ENCODE measurements at places on chromosomes 2 and 18.

GRCh38 chr2:170139276-170139967 is 38.5 kb upstream of the MYO3B start:
- no peak for DNase-seq

DNA sequence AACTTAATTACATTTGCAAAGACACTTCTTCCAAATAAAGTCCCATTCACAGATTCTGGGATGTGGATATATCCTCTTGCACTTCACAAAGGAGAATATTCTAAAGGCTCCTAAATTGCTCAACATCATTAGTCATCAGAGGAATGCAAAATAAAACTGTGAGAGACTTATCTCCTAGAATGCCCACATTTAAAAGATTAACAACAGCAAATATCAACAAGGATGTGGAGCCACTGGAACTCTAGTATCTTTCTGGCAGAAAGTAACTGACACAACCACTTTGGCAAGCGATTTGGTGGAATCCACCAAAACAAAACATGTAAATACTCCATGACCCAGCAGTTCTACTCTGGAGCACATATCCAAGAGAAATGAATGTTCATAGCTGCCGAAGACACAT is 4.6 kb downstream of the NEU2 start:
- DNase-seq, result peak; percentile 51

GRCh38 chr2:9168821-9169221 is 37.8 kb upstream of the ASAP2 start:
- DNase-seq, result no peak

DNA sequence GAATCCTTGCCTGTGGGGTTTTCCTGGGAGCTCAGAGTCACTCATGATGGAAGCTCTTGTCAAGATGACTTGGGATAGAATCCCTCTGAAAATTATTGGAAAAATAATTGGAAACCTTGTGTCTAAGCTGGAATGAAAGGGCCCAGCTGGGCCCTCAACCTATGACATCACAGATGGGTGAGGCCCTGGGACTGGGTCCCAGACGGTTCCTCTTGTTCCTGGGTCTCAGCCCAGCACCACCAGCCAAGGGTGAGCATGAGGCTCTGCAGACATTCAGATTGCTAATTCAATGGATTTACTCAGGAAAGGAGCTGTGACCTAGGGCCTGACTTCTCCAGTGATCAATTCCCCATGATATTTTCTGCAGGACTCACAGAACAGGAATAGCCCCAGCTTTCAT is 188.3 kb upstream of the MYT1L start:
- DNase-seq, result no peak

GRCh38 chr18:8957731-8958130 is 144.8 kb upstream of the NDUFV2 start:
- DNase-seq, result no peak

DNA sequence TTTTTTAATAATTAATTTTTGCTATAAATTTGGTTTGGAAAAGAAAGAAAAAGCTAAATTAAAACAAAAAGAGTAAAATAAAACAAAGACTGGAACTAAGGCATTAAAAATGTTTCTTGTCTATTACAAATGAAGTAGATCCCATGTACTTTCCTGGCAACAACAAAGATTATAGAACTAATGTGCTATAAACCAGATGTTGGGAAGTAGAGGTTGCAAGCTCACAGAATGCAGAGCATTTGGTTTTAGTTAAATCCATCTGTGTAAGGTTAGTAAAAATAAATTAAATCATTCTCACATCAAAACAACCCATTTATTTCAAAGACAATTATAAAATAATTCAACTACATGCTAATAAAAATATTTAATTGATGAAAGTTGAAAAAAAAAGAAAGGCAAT is 157.2 kb upstream of the ZC3H15 start:
- no peak for DNase-seq

GRCh38 chr2:55153584-55154299 is 78.4 kb downstream of the CLHC1 start:
- DNase-seq, result peak; percentile 87

DNA sequence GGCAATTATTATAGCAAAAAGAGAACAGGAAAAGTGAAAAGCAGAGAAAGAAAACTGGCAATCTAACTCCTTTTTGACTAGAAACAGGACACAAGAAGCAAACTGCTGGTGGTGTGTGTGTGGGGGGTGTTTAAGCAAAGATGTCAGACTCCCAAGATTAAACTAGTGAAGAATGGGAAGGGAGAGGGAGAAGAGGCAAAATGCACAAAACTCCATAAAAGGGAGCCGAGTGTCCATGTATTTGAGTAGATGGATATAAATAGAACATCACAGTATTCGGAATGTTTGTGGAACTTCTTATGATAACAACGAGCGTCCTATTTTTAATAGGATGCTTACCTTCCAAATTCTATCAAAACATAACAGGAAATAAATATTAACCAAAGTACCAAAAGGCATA is 179.8 kb upstream of the TRIB2 start:
- DNase-seq, result no peak

DNA sequence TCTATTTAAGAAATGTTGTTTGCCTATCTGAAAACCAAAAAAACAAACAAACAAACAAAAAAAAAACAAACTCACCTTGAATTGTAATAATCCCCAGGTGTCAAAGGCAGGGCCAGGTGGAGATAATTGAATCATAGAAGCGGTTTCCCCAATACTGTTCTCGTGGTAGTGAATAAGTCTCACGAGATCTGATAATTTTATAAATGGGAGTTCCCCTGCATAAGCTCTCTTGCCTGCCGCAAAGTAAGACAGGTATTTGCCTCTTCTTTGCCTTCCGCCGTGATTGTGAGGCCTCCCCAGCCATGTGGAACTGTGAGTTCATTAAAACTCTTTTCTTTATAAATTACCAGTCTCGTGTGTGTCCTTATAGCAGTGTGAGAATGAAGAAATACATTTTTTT is 1180.7 kb upstream of the CRIM1 start:
- DNase-seq, result no peak
